ENCODE measurements at places on chromosomes 3 and 15.

DNA sequence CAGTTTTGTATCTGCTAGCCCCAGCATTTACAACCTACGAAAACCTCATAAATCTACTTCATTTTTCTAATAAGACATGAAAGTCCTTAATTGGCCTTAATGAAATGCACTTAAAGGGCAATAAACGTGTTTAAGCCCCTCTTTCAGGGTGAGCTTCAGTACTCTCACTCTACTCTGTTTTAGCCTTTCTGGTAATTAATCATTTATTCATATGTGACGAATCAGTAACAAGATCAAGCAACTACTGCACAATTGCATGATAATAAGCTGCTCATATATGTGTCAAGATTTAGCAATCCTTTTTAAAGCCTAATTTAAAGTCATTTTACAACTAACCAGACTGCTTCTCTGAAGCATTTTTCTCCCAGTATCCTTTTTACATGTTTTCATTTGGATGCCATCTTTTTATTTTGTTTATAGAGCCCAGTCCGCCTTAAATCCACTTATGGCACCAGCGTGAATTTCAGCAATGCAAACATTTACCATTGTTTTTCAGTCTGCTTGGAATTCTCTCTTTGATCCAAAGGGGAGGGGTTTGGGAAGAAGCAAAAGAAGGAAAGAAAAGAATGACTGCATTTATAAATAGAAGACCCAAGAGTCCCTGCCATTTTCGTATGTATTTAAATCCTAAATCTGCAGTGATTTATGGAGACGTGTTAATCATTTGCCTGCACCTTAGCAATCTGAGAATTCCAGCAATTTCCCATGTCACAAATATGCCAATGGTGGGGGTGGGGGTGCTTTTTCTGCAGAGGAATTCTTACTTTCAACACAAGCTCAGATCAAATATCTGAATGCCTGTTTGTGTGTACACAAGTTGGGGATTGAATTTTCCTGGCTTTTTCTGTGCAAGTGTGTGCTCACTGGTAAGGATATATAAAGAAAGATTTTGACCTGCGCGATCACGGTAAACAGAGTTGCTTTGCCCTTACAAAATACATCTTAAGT lies 230.8 kb upstream of the TBC1D5 start:
- H3K27ac ChIP-seq = peak overlapping the region; percentile 22
- DNase-seq = no peak
- H3K27me3 ChIP-seq = no peaks in the 10 kb centered on the region
- peak overlapping the region; percentile 34 for H3K4me3 ChIP-seq

GRCh38 chr3:82132210-82133069 lies 371.0 kb upstream of the GBE1 start:
- H3K27ac ChIP-seq = no peak overlapping the region
- H3K36me3 ChIP-seq = no peaks in the 10 kb centered on the region
- H3K4me1 ChIP-seq = peaks cover 4% of the 10 kb centered on the region
- H3K27me3 ChIP-seq = no peaks in the 10 kb centered on the region
- no peak overlapping the region for H3K4me3 ChIP-seq

DNA sequence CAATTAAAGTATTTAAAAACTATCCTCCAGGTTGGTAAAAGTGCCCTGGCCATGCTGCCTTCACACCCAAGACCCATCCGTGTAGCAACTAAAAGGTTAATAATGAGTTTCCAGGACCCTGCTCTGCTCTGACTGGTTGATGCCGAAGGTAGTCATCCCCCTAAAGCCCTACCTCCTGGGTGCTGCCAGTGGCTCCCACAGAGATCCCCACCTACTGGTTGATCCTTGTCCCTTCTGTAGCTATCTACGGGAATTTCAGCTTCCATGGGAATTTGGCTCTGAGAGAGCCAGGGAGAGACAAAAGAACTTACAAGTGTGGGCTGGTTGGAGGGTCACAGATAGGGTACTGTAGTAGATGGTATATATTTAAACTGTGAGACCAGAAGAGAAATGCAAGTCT lies 110.6 kb upstream of the NANOGP8 start:
- no peaks in the 10 kb centered on the region for H3K27me3 ChIP-seq
- H3K27ac ChIP-seq = no peak overlapping the region
- H3K4me1 ChIP-seq = no peaks in the 10 kb centered on the region
- H3K4me3 ChIP-seq = no peak overlapping the region
- DNase-seq = no peak

- H3K4me1 ChIP-seq = peaks cover 3% of the 10 kb centered on the region
- no peak overlapping the region for H3K27ac ChIP-seq
- H3K4me3 ChIP-seq = no peak overlapping the region
- DNase-seq = no peak
These were observed 3.9 kb upstream of the IREB2 start for GRCh38 chr15:78434134-78434533.

- H3K4me3 ChIP-seq = no peak overlapping the region
- no peaks in the 10 kb centered on the region for H3K36me3 ChIP-seq
- no peak for DNase-seq
- H3K4me1 ChIP-seq = peaks cover 6% of the 10 kb centered on the region
- no peak overlapping the region for H3K27ac ChIP-seq
These were observed 29.4 kb downstream of the ZXDC start for GRCh38 chr3:126446301-126446700.

DNA sequence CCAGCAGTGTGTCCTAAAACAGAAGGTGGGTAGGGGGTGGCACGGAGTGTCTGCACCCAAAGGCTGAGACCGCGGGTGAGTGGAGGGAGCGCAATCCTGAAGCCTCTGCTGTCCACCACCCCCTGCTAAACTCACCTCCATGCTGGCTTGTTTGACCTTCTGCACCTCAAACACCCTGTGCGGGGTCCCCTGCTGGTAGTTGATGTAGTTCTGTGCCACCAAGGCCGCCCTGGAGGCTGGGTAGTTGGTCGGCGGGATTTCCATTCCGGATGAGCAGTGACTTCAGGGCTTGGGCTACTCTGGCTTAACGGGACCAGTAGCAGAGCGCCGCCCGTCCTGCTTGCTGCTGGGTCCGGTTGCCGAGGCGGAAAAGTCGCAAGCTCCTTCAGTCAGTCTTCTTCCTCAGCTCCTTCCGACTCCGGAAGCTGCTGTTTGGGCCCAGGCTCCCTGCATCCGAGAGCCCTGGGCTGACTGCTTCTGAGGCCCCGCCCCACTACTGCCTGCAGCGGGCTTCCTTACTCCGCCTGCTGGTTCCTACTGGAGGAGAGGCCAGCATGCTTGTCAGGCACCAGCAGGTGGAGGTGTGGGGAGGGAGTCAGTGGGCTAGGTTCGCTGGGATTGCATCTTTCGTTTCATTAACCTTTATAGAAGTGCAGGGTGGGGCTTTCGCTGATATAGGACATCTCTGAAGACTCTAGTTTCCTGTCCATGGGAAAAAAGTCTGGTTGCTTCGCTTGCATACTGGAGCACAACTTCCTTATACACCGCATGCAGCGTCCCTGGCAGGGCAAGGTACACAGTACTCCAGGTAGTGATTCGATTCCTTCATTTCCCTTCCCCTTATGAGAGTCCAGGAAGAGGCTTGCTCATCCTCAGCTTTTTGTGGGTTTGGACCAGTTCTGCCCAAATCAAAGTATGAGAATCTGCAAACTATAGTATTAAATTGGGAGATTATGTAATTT lies at the start of gene LXN:
TSS of gene LXN (minus strand) at position 434 of the 962 bp plus-strand sequence. CDS start at position 264, 170 bp downstream.
- peaks cover 12% of the 10 kb centered on the region for H3K36me3 ChIP-seq
- H3K27ac ChIP-seq = peak within 1 kb of the TSS; percentile 93
- peaks cover 19% of the 10 kb centered on the region for H3K4me1 ChIP-seq

DNA sequence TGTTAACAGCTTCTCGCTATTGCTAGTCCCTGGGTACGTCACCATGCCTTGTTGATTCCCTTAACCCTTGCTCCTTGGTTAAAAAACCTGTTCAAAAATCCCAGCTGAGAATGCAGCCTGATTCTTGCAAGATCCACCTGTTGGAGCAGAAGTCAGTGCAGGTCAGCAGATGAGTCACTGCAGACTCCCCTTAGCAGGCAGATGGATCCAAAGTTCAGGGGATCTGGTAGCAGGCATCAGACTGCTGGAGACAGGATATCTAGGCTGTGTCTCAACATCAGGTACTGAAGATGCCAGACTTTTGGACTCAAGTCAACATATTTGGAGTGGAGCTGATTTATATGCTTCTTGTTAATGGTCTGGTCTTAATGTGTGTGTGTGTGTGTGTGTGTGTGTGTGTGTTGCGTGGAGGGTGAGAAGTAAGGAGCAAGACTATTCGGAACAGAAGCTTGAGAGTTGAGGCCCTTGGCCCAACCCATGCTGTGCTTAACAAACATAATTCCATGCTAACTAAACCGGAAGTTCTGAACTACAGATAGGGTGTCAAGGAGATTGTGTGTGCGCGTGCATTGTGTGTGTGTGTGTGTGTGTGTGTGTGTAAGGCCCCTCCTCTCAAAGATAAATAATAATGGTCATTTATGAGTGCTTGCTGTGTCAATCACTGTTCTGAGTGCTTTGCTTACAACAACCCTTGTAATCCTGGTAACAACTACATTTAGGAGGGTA lies 1.0 kb upstream of the C3orf52 start:
- peaks cover 13% of the 10 kb centered on the region for H3K27me3 ChIP-seq
- H3K4me1 ChIP-seq = peaks cover 37% of the 10 kb centered on the region
- no peak for DNase-seq
- H3K27ac ChIP-seq = peak overlapping the region; percentile 87

- H3K27ac ChIP-seq = no peak overlapping the region
- H3K4me1 ChIP-seq = no peaks in the 10 kb centered on the region
- no peak overlapping the region for H3K4me3 ChIP-seq
- no peaks in the 10 kb centered on the region for H3K27me3 ChIP-seq
- DNase-seq = no peak
These were observed 1399.7 kb upstream of the CADM2 start for GRCh38 chr3:83559082-83559481.

DNA sequence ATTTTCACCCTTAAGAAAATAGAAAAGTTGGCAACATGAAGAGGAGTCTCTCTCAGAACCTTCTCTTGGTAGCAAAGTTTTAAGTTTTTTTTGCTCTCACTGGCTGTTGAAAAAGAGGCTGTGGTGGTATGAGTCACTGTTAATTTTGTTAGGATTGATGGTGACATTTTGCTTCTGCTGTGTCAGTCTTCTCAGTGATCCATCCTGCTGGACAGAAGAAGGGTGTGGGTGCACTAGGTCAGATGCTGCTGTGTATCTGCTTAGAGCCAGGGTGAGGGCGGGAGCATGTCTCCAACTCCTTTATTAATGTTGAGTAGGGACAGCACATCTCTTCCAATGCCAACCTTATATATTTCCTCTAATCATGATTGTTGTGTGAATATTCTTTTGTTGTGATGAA lies 369.5 kb downstream of the FEZF2 start:
- no peaks in the 10 kb centered on the region for H3K4me1 ChIP-seq
- H3K27ac ChIP-seq = no peak overlapping the region
- H3K36me3 ChIP-seq = peaks cover 25% of the 10 kb centered on the region
- H3K4me3 ChIP-seq = no peak overlapping the region
- H3K27me3 ChIP-seq = no peaks in the 10 kb centered on the region

- no peaks in the 10 kb centered on the region for H3K36me3 ChIP-seq
- H3K4me3 ChIP-seq = peak overlapping the region; percentile 79
- peaks cover 61% of the 10 kb centered on the region for H3K4me1 ChIP-seq
- peak overlapping the region; percentile 88 for H3K27ac ChIP-seq
These were observed 134.4 kb downstream of the TMCO5A start for GRCh38 chr15:38068626-38069391.

DNA sequence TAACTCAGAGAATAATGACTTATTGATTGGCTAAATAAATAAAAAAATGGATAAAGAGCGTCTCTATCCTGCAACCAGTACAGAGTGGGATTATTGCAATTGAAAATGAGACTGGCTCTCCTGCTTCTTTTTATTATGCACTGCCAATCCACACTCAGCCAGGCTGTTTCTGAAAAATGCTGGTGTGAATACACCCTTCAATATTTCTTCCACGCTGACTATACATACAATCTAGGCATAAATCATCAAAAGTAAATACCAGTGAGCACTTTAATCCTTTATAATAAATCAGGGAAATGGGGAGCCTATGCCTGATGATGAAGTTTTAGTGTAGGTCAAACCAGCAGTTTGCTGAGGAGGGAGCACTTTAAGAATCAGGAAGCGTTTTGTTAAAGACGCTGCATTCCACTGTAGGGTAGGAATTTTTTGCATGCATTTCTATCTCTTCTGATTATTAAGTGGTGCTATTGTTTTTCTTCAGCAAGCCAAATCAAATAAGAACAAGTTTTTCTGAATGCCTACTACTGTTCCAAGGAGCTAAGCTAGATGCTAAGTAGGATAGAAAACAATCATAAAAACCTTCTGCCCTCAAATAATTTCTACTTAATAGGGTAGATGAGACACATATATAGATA lies 781.5 kb downstream of the TBL1XR1 start:
- H3K27ac ChIP-seq = no peak overlapping the region
- no peak for DNase-seq
- H3K4me3 ChIP-seq = no peak overlapping the region
- H3K36me3 ChIP-seq = peaks cover 3% of the 10 kb centered on the region
- peaks cover 6% of the 10 kb centered on the region for H3K27me3 ChIP-seq
- peaks cover 10% of the 10 kb centered on the region for H3K4me1 ChIP-seq

All from type B pancreatic cell (in vitro differentiated cells).